Daoy (cell line): ENCODE measurements at places on chromosomes 5 and 9.
A peak's percentile ranks its signal among the peaks of the same experiment; 100 is the strongest.

- DNase-seq, result no peak
Measured at GRCh38 chr9:16294133-16294770, 576.2 kb downstream of the BNC2 start.

DNA sequence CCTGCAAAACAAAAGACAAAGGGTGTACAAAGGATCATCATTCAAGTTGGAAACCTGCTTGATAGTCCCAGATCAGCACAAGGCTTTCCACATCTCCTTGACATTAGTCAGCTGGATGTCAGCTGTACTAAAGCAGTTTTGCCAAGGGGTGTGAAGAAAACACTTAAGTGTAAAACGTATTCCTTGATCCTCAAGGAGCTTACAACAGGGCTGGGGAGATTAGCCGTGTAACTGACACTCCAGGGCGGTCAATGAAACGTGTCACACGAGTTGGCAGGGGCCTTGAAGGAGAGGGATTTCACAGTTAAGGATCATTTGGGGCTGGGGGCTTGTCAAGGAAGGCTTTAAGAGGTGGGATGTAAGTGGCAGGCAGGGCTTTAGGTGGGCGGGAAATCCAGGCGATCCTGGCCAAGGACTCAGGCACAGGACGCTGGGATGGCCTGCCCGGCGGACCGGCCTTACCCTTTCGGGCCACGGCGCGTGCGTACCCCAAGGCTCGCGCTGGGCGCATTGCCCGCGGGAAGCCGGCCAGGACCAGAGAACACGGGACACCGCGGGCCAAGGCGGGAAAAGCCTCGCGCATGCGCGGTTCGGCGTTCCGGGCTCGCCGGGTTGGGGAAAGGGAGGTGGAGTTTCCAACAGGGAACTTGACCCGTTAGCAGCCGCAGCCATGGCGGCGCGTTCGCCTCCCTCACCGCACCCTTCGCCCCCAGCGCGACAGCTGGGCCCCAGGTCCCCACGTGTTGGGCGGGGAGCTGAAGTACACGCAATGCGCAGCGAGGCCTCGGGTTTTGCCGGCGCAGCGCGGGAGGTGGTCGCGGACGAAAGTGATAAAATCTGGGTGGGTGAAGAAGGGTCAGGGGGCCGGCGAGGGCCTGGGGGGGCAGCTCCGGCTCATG, at the start of gene CNTLN:
TSS of gene CNTLN (plus strand) at position 645 of the 899 bp plus-strand sequence. CDS start at position 671, 26 bp downstream.
- DNase-seq, result peak; percentile 91

DNA sequence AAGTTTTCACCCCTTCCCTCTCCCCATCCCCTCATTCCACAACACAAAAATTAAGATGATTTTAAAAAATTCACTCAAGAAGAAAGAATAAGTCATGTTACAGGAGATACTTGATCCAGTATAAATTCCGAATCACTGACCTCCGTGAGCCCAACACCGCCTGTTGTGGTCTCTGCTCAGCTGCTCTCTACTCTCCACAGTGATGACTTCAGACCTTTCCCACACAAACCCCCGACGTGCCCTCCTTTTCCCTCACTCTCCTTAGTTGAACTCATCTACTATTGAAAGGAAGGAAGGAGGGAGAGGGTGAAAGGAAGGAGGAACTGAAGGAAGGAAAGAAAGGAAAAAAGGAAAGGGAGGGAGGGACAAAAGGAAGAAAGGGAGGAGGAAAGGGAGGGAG, 55.1 kb downstream of the ZNF354C start:
- no peak for DNase-seq

DNA sequence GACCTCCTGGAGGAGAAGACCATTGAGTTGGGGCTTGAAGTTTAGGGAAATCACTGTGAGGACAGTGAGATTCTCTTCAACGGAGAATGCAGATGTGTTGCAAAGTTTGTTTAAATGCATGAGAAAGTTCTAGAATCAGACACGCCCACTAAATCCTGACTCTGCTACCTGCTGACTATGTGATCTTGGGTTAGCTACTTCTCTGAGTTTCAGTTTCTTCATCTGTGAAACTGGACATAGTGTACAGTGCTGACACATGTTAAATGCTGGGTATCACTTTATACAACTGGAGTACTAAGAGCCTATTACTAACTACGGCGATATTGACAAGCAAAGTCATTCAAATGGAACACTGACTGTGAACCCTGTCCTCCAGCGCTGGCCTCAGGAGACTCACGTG, 255.5 kb downstream of the HSPA4 start:
- DNase-seq, result no peak

- no peak for DNase-seq
Measured at GRCh38 chr5:119187776-119188529, 117.1 kb downstream of the DMXL1 start.

DNA sequence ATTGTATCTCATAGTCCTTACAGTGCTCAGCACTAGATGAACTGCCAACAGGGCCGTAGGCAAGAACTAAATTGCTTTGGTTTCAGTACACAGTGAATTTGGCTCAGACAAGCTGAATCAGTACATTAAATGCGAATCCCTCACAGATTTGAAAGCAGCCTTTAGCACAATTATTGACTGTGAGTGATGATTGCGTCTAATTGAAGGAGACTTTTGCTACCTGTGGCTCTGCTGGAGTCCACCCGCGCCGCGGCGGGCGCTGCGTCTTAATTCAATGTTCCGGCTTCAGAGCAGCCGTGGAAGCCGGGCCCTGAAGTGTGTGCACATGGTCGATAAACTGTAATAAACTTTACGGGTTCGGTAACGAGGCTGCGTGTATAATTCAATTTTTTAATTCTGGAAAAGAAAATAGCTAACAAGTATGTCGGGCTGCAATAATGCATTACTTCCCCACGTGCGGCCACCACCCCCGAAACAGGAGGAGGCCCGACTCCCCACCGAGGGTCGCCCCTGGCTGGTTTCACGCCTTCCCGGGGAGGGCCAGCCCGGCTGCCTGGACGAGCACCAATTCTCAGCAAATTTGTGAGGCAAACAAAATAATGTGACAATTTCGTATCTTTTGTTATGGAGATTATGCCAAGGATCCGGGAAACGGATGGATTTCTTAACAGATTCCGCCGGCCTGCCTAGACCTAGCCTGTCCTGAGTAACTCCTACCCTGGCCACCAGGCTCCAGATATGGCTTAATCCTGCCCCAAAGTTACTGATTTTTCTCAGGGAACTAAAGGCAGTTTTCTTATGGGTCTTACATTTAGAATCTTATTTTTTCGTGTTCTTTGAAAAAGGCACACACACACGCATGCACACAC, 269.4 kb upstream of the IRX1 start:
- DNase-seq, result no peak

DNA sequence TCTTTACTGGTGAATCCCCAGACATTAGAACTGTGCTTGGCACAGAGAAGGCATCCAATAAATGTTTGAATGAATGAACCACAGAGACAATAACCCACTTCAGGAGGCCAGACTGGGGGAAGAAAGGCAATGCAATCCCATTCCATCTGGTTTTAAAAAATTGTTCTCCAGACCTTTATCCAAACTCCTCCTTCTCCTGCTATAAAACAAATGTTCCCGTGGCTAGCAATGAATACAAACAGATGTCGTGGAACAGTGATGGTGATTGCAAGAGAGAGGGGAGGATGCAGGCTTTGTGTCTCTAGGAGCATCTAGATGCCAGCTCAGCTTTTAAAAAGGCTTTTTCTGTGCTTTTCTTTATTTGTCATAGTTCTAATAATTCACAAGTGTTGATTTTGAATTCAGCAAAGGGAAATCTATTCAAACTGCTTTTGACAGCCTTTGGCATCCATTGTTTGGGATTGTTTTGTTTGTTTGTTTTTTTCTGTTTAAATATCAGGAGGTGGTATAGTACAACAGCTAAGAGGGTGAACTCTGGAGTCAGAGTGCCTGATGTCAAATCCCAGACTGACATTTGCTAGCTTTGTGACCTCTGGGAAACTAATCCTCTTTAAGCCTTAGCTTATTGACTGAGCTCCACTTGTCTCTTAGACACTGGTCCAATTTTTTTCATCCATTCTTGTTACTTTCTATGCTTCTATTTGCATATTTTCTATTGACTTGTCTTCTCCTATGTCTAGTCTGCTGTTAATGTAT, 59.1 kb downstream of the TNFSF15 start:
- no peak for DNase-seq

GRCh38 chr9:109940561-109940960, 160.6 kb downstream of the PALM2AKAP2 start:
- DNase-seq, result no peak

DNA sequence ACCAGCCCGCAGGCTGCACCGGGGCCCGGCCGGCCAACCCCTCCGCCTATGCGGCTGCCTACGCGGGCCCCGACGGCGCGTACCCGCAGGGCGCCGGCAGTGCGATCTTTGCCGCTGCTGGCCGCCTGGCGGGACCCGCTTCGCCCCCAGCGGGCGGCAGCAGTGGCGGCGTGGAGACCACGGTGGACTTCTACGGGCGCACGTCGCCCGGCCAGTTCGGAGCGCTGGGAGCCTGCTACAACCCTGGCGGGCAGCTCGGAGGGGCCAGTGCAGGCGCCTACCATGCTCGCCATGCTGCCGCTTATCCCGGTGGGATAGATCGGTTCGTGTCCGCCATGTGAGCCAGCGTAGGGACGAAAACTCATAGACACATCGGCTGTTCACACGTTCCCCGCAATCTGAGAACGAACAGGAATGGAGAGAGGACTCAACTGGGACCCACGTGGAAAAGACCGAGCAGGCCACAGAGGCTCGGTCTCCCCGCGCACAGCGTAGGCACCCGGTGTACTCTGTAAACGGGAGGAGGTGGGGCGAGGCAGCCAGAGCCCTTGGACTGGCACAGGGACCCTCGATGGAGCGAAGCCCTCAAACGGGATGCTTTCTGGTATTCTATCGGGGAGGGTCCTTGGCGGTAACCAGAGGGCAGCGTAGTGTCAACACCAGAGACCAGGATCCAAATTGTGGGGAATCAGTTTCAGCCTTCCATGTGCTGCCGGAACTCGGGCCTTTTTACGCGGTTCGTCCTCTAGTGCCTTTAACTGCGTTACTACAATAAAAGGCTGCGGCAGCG, 1.9 kb downstream of the FOXE1 start:
- no peak for DNase-seq

DNA sequence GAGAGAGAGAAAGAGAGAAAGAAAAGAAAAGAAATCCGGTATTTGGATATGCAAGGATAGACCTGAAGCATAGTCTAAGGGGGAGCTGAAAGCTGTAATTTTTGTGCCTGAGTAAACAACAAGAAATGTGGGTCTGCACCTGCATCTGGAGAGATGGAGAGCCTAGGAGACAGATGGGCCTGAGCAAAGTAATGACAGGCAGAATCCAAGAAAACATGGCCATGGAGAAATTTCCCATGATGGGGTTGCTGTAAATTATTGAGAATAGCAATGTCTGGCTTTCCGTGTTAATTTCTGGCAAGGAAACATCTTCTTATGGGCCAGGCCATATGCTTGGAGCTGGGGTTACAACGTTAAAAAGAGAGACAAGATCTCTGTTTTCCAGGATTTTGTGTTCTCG, 40.2 kb downstream of the YIPF5 start:
- no peak for DNase-seq

DNA sequence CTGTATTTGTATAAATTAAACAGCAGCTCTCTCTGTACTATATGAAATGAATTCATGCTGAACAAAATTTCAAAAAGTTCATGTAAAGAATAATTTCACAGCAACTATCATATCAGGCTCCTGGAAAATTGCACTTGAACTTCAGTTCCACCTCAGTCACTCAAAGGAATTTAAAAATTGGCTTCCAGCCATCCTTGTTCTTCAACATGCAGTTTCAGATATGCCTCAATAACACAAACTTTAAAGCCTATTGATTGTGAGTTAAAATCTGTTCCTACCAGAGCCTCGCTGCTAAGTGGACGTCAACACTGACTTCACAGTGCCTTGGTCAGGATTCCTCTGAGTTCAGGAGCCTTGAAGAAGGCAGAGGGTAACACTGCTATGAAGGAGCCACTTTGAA, 418.7 kb upstream of the WWC1 start:
- DNase-seq, result no peak

DNA sequence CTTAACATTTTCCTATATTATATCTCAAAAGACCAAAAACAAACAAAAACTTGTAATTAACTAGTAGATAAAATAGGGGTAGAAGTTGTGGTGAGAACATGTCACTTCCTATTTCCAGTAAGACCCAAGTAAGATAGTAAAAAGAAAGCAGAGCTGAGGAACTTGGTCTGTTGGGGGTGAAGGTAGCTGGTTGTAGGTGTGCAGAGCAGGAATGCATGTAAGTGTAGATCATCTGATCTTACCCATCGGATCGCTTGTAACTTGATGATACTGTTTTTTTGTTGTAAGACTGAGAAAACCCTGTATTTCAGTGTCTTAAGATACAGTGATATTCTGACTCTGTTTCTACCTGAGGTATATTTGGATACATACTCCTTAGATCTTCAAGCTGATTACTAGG, 5.7 kb downstream of the SRP19 start:
- DNase-seq, result no peak

DNA sequence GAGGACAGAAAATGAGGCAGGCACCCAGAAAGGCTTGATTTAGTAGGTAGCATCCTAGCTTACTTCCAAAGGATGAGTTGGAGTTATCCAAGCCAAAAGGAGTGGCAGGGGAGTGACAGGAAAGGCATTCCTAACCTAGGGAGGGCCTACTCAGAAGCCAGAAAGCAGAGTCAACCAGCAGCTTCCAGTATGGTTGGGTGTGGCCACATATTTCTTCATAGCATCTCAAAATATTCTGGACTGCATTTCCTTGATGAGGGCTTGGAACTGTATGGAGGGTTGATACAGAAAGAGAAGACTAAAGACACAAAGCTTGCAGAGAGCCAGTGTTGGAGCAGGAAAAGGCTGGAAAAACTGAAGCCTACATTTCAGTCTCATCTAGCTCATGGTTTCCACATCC, 656.8 kb upstream of the DMAC1 start:
- no peak for DNase-seq

DNA sequence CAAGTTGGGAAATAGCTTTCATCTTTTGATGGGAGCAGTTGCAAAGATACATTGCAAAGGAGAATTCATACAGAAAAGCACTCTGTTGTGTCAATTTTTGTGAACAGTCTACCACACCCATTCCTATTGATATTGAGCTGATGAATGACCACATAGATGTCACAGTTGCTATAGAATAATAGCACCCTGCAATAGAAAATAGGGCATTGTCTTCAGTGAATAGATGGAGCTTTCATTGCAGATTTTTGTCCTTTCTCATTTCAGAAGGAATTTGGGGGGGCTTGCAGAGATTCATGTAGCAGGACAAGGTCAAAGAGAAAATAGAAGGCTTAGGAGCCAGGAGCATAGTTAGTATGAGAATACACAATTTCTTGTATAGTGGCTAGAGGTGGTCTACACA, 237.9 kb downstream of the TMEM38B start:
- DNase-seq, result no peak

- no peak for DNase-seq
Measured at GRCh38 chr9:75072895-75073294, 15.1 kb downstream of the NMRK1 start.

GRCh38 chr5:97979740-97980139, 793.7 kb upstream of the RGMB start:
- DNase-seq, result no peak

DNA sequence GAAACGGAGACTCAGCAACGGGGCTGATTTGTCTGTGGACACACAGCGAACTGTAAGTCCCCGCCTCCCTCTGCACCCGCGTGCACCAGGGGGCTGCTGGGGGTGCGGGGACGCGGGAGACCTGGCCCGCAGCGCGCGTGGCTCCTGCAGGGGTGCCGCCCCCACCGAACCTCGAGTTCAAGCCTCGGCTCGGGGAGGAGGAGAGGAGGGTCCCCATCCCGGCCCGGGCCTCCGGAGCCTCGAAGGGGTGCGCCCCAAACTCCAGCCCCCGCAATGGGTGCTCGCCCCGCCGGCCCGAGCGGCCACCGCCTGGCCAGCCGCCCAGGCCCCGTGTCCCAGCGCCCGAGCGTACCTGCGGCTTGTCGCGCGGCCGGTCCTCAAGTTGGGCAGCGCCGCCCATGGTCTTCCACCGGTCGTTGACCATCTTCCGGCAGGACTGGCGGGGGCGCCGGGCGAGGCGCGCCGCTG, 829 bp downstream of the FIBCD1 start:
- DNase-seq, result no peak
